Uterus (tissue), 4 donors: ENCODE measurements at places on chromosomes 11 and 22. TPM values are rescaled to one million over a fixed set of nuclear protein-coding genes. Genes with fewer than 3 reads are reported as not detected.
A peak's percentile ranks its signal among the peaks of the same experiment; 100 is the strongest.

DNA sequence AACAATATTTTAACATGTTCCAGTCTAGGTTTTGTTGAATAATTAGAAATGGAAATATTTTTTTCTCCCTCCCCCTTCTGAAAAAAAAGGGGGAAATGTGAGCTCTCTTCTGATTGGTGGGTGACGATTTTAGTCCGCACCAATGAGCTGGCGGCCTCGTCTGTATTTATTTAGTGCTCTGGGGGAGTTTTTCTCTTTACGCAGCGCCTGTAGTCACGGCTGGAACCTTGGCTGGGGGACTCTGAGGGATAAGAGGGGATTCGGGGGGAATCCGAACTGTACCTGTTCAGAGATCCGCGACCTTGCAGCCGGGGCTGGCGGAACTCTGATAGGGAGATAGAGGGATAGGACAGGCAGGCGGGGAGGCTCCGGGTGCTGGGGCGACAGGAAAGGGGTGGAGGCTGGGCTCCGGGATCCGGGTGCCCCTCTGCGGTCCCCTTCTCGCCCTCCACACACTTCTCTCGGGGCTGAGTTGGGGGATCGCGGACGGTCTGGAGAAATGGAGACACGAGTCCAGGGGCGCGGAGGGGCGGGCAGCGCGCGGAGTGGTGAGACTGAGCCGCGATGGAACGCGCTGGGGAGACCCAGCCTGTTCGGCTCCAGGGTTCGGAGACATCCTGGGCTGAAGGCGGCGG, 99.7 kb upstream of the HSD17B12 start:
- DNase-seq = no peak

- DNase-seq = no peak
These were observed 30.9 kb downstream of the MICAL2 start for GRCh38 chr11:12141283-12141682.

GRCh38 chr22:50169774-50170341, 673 bp upstream of the PANX2 start:
- DNase-seq = no peak

- DNase-seq = peak; percentile 89
These were observed 4.8 kb downstream of the TRIM3 start for GRCh38 chr11:6468712-6469495.

DNA sequence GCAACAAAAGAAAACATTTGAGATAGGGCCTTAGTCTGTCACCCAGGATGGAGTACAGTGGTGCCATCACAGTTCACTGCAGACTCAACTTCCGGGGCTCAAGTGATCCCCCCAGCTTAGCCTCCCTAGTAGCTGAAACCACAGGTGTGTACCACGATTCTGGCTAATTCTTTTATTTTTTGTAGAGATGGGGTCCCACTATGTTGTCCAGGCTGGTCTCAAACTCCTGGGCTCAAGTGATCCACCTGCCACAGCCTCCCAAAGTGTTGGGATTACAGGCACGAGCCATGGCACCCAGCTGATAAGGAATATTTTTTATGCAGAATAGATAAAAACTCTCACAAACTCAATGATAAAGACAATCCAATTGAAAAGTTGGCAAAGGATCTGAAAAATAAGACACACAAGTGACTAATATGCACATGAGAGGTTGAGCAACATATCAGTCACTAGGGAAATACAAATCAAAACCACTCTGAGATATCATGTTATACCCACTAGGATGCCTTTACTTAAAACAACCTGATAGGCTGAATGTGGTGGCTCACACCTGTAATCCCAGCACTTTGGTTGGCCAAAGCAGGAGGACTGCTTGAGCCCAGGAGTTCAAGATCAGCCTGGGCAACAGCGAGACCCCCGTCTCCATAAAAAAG, 33.9 kb upstream of the CLTCL1 start:
- no peak for DNase-seq

- no peak for DNase-seq
These were observed 12.5 kb downstream of the TP53I11 start for GRCh38 chr11:44938066-44938691.

DNA sequence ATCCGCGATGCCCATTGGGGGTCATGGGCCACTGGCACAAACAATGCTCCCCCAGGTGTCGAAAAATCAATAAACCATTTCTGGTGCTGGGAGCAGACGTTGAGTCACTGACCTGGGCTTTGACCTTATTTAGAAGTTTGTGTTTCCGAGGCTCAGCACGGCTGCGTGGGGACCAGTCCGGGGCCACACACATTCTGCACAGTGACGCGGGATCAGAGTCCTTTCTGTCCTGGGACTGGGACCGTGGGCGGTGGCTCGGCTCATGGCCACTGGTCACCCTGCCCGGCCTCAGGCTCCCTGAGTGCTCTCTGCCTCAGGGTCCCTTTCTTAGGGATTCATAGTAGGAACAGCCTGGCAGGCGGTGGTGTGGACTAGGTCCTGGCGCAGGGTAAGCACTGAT, 1266.0 kb downstream of the BRD1 start:
- no peak for DNase-seq

- no peak for DNase-seq
These were observed 622.3 kb upstream of the CADM1 start for GRCh38 chr11:116126562-116126961.

GRCh38 chr11:43393765-43394355, 35.1 kb downstream of the TTC17 start:
- no peak for DNase-seq

DNA sequence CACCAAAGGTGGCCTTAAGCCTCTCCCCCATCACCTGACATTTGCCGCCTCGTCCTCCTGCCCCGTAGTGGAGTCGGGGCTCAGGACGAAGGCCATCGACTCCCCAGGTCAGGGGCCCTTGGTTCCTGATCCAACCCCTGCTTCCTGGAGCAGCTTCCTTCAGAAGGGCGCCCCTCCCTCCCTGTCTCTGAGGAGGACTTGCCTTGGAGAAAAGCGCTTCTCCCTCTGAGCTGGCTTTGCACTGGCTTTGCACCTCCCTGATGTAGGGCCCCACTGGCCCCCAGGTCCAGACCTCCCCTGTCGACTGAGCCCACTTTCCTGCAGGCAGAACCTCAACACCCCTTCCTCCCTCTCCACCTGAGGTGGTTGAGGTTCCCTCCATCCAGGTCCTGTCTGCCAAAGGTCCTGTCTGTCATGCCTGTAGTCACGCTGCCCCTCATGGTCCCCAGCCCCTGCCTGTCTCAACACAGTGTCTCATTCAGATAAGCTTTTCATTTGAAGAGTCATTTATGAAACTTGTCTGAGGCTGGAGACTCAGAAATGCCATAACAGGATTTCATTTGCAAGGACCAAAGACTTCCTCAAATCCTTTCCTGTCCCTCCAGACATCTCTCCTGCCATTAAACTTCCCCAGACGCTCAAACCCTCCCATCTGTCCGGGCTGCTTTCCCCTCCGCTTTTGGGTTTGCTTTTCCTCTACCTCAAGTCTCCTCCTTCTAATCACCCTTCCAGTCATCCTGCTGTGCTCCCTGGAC, 78.4 kb downstream of the MYO7A start:
- DNase-seq = no peak

DNA sequence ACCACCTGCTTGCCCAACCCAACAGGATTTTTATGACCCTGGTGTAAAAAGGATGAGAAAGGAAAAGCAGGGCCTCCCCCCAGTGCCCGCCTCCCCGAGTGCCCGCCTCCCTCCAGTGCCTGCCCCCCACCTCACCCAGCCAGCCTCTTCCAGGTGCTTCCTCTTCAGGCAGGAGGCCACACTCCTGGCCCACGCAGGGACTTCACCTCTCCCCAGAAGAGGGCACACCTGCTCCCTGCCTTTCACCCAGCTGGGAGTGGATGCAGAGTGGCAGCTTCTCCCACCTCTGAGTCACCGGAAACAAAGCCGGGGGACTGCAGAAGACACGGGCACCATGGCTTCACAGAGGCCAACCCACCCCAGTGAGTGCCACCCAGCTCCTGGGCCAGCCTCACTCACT, 16.1 kb downstream of the CPT1A start:
- no peak for DNase-seq

DNA sequence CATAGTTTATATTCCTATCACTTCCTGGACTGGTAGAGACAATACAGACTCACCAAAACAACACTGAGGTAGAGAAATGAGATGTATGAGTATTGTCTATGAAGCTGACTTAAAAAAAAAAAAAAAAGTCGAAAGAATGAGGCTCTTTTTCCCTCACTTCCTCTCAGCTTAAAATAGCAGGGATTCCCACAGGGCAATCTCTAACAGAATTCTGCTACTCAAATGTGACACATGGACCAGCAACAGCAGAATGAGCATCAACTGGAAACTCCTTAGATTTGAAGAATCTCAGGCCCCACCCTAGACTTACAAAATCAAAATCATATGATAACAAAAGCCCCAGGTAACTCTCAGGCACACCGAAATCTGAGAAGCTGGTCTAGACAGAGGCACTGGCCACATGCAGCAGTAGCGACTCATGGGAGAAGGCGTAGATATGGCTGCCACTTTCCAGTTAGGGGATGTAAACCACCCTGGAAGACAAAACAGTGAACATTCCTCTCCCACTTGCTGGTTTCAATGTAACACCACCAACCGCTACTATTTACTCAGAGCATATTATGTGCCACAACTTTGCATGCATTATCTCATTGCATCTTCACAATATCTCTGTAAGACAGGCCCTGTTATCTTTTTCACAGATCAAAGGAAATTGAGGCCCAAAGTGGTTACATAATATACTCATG, 128.0 kb downstream of the RBFOX2 start:
- no peak for DNase-seq

GRCh38 chr11:96235751-96236150, 107.2 kb downstream of the MAML2 start:
- no peak for DNase-seq

GRCh38 chr22:29715705-29716104, 4.1 kb upstream of the CABP7 start:
- no peak for DNase-seq

DNA sequence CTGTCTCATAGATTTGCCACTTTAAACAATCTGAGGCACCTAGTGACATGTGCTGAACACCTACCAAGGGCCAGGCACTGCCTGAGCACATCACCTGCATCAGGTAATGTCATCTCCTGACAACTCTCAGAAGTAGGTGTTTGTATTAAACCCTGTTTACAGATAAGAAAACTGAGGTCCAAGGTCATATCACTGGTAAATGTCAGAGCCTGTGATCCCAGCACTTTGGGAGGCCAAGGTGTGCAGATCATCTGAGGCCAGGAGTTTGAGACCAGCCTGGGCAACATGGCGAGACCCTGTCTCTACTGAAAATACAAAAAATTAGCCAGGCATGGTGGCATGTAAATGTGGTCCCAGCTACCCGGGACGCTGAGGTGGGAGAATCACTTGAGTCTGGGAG, 39.1 kb upstream of the ACCSL start:
- DNase-seq = no peak

- DNase-seq = no peak
These were observed 2.4 kb downstream of the DRD4 start for GRCh38 chr11:639332-639955.

DNA sequence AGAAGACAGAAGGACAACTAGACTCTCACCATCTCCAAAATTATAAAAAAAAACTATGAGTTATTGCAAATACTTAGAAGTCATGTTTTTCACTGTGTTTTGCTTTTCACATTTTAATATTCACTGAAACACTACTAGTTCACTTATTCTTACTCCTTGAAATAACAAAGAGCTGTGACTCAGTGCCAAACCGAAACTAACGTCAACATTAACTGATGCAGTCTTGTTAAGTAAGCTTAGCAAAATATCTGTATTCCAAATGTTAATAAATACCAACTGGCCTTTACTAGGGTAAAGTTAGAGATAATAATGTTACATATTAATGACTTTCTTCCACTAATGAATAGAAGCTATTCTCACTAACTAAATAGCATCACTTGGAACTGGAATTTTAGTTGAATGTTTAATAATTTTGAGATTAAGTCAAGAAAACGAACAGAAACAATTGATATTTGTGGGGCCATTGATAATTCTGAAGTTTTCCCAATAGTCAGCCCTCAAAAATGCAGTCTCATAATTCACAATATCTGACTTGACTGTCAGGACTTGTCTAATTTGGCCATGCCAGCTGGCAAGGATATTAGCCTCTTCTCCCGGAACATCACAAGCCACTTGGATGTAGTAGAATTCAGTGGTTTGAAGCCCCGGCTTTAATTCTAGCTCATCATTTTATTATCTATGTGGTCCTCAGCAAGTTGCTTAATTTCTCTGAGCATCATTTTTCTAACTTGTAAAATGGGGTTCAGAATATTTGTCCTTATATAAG, 230.1 kb upstream of the DDI1 start:
- DNase-seq = no peak

GRCh38 chr11:3796801-3797328, 489 bp downstream of the NUP98 start:
- no peak for DNase-seq

DNA sequence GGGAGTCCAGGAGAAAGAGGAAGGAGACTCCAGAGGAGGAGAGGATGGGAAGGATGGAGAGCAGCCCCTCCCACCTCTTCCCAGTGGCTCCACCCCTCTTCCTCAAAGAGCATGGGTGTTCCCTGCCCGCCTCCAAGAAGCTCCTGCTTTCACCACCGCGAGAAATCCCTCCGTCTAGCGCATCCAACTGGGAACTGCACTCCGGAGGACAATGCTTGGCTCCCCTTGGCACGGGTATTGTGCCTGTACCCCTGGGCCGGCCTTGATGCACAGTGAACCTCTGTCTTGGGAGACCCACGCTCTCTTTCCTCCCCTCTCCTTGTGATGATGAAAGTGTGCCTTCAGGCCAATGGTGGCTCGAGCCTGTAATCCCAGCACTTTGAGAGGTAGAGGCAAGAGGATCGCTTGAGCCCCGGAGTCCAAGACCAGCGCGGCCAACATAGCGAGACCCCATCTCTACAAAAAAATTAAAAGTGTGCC, 14.9 kb upstream of the ADA2 start:
- no peak for DNase-seq

DNA sequence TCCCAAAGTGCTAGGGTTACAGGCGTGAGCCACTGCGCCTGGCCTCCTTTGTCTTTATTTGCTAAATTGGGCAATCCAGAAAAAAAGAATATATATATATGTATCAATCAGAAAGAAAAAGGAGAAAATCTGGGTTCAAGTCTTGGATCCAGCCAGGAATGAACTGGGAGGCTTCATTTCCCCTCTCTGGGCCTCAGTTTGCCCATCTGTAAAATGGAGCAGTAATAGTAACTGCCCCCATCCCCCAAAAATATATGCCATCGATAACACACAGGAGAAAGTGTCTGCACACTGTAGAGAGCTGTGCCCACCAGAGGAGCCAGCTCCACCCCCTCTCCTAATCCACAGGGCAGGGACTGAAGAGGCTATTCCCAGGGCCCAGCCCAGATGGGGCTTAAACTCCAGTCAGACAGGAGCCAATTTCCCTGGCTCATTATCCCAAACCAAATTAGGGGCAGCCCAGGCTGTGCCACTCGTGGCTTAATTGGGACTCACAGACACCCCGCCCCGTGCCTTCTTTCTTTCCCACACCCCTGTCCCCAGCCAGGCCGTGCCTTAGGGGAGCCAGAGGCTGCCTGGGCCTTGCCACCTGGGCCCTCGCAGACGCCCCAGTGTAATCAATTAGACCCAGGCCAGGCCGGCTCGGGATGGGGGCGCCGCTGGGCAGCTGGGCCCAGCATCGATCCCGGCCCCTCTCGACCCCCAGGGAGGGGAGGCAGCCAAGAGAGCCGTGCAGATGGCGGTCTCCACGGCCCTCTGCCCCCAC, 171.5 kb downstream of the MN1 start:
- DNase-seq = no peak

GRCh38 chr11:45259592-45259991, 26.5 kb downstream of the SYT13 start:
- no peak for DNase-seq

The CNTF gene
- total RNA-seq = not detected

The ACTN3 gene
- total RNA-seq = 0.46 TPM

The HIRA gene
- 20.0 TPM for total RNA-seq

The NPTXR gene
- 17.4 TPM for total RNA-seq

The INPP5J gene
- 4.7 TPM for total RNA-seq

The TMEM45B gene
- total RNA-seq = not detected

The UBQLN3 gene
- 2.2 TPM for total RNA-seq

The GGT1 gene
- 4.1 TPM for total RNA-seq

The DNAJB13 gene
- 4.6 TPM for total RNA-seq
